ENCODE measurements at places on chromosomes 5 and 9.

DNA sequence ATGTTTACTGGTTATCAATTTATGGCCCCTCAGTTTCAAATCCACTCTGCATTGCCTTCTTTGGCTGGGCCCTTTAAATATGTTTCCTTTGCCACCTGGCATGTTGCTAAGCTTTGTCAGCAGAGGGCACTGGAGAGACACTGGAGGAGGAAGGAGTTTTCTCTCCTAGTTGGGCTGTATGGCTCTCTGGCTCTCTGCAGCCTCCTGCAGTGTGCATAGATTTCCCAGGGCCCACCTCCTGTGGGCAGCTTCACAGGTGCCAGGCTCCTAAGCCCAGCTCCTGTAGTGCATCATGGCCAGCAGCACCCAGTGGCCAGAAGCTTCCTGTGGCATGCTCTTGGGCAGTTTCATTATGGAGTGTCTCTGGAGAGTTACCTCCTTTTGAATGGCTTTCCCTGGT lies 23.3 kb downstream of the CAVIN4 start:
- peak; percentile 71 for DNase-seq

DNA sequence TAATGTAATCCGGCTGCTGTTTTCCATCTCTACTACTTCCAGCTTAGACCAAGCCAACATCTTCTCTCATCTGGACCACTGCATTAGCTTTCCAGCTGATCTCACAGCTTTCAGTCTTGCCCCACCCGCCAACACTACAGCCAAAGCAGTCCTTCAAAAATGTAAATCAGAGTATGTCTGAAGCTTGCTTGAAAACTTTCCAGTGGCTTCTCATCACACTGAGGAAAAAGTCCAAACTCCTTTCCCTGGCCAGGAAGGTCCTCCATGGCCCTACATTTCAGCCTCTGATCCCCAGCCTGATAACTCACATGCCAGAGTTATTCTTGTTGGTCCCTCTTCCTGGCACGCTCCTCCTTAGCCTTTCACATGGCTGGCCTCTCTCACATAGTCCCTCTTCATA lies 38.5 kb downstream of the TTC1 start:
- no peak for DNase-seq

DNA sequence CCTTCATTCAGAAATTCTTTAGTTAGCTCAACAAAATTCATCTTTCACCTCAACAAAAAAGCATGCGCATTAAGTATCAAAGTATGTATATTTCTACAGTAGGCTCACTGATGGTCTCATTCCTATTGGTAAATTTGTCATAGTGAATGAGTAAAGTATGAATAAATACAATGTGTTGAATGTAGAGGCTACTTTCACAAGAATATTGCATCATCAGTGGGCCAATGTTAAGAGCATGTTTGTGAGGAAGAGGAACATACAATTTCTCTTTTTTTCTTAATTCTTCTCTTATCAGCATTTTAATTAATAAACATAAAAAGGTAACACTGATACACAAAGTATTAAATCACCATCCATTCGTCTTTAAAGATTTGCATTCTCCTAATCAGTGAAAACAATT lies 505.1 kb downstream of the CETN3 start:
- DNase-seq = no peak

DNA sequence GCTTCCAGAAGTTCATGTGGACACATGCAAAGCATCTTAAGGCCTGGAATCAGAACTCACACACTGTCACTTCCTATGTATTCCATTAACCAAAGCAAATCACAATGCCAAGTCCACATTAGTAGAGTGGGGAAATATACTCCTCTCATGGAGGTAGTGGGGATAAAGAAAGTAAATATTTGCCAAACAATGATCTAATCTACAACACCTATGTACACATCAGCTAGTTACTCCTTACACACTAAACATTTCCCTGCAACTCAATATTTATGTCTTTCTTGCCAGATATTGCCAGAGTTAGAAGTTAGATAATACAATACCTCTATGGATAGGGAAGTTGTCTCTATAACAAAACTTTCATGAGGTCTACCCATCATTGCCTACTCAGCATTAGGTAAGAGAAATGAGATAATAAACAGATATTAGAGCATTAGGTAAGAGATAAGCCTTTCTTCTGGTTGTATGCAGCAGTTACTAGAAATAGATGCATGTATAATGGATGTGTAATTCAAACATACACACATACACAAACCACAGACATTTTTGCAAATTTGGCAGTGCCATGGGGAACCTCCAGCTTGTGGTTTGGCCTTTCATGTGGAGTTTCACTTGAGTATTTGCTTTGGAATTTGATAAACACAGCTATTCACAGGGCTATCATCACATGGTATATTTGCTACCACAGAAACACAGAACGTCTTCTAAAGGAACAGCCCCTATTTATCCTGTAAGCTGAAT lies 196.5 kb downstream of the TLE1 start:
- DNase-seq = no peak

- DNase-seq = peak; percentile 69
Measured at GRCh38 chr5:16736158-16736995, 119.6 kb upstream of the RETREG1 start.
